ENCODE measurements at places on chromosomes 12 and 14.

DNA sequence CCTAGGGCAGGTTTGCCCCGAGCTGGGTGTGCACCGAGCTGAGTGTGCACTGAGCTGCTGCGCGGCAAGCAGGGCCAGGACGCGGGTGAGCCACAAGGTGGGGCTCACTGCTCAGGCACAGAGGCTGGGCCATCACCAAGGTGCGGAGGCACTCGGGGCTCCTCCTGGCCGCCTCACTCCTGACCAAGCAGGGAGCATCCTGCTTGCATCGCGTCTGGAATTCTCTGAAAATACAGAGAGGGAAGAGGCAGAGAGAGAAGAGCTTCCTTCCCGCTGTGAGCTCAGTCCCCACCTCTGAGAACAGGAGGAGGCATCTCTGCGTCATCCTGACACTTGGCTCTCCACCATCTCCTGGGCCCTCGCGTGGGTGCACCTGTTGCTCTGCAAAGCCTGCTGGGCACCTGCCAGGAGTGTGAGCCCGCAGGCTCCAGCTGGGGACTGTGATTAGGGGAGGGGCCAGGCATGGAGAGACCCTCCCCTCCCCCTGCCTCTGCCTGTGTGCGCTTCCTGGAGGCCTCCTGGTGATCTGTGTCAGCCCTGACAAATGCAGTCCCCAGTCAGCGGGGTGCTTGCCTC lies 116.3 kb downstream of the GLT1D1 start:
- no peak for DNase-seq

- no peak for DNase-seq
Measured at GRCh38 chr14:68042586-68043210, 223.1 kb downstream of the RAD51B start.

GRCh38 chr14:67441256-67441655 lies 29.3 kb upstream of the PLEK2 start:
- no peak for DNase-seq

DNA sequence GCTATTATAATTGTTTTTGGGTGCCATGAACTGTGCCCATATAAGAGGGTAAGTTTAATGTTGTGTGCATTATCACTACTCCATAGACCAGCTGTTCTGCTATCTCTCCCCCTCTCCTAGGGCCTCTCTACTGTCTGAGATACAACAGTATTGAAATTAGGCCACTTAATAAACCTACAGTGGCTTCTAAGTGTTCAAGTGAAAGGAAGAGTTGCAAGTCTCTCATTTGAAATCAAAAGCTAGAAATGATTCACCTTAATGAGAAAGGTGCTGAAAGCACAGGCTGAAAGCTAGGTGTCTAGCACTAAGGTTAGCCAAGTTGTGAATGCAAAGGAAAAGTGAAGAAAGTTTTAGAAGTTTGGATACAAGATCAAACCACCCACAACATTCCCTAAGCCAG lies 168.0 kb downstream of the SLC16A7 start:
- DNase-seq: no peak

- DNase-seq: no peak
Measured at GRCh38 chr12:76201758-76202157, 117.3 kb upstream of the NAP1L1 start.

GRCh38 chr12:27780612-27781408 lies 774 bp upstream of the MANSC4 start:
- DNase-seq: peak; percentile 9

DNA sequence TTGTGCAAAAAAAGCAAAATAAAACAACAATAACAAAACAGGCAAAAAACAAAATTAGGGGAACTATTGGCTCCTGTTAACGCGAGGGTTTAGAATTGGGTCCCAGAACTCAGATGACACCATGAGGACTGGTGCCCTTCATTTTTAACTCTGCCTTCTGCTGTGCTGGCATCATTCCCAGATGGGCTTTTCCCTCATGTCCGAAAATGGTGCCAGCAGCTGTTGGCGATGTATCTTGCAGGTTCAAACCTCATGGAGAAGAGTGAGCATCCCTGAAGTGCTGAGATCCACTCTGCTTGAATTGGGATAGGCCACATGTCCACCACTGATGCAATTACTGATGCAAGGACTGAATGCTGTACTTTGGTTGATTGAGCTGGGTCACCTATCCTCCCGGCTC lies 61.1 kb downstream of the MYRFL start:
- DNase-seq: no peak

DNA sequence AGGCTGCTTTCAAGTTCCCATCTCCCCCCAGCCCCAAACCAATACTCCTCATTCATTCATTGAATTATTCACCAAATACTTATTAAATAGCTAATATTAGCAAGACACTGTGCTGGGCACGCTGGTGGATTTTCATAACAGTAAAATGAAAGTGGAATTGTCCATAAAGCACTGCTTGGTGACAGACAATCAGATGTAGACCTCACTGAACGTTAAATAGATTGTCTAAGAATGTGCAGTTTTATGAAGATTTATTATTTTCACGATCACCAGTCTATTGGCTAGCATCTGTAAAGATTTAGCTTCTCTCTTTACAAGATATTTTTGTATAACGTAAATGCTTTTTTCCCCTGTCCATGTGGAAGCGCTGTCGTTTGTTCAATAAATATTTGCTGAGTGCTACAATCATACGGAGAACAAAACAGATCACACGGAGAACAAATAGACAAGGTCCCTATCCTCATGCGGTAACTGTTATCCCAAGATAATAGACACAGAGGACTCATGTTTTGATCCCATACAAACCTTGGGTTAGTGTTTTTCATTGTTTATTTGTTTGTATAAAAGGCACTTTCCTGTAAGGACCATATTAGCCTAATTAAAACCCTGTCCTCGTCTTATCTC lies 397.6 kb downstream of the BCAT1 start:
- no peak for DNase-seq

DNA sequence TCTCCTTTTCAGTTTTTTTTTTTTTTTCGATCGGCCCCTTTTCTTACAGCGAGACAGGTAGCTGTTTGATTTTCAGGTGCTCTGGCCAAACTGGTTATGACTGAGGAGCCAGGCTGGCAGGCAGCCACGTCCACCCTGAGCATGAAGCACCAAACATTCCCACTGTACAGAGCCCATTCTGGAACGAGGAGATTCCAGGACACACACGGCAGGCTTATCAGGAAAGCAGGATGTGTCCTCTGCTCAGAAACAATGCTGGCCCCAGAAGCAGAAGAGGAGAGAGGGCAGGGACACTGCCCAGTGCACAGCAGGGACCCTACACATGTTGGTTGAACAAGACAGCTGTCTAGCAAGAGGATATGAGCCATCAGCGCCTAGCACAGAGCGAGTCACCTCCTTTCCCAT lies 3.7 kb upstream of the KRT2 start:
- DNase-seq: no peak

DNA sequence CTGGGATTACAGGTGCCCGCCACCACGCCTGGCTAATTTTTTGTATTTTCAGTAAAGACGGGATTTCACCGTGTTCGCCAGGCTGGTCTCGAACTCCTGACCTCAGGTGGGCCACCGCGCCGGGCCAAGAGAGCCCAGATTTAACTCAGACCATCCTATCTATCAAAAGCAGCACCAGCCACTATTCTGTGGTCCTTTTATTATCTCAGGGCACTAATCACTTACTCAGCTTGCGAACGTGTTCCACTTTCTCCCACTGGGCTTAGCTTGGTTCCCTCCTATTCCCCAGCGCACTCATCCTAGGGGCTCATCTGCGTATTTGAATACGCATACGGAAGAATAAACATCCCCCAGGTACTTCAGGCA lies 16.2 kb upstream of the AACS start:
- no peak for DNase-seq

GRCh38 chr12:68667896-68668295 lies 18.9 kb upstream of the NUP107 start:
- DNase-seq: no peak

GRCh38 chr14:51310505-51310944 lies 70.5 kb downstream of the TMX1 start:
- DNase-seq: no peak

DNA sequence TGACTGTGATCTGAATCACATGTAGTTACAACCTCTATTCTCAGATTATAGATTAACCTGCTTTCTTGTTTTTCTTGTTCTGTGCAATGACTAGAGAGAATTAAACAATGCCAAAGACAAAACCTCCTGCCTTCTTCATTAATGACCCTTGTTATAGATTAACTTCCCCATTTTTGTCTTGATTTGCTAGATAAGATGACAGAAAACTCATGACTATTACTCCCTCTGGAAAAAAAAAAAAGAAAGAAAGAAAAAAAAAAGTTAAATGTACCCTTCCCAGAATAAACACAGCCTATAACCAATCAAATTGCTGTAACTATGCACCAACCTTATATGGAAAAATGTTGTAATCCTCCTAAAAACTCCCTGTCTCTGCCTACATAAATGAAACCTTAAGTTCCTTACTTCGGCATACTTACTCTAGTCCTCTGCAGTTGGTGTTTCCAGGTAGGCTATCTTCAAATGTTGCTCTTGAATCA lies 41.1 kb upstream of the PCED1B start:
- no peak for DNase-seq

DNA sequence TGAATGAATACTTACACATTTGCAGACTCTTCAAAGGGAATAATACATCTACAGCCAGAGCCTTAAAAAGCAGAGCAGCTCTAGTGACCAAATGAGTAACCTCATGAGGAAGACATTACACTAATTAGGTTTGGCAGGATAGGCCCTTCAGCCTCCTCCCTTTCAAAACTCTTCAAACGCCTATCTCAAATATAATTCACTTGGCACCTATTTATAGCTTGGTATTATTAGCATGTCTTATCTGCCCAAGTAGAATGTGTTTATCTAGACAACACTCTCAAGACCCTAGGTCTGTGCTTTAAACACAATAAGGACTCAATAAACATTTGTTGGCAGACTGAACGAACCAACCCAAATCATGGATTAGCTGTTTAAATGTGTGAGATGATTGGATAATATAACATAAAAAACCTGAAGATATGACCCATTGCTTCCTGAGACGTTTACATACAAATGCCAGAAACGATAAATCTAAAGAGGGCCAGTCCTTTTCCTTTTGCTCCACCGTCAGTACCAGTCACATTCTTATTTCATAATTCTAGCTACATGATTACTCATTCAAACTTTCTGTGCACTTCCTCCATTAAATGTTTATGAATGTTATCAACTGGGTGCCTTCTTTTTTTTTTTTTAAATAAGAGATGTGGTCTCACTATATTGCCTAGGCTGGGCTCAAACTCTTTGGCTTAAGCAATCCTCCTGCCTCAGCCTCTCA lies 123.3 kb downstream of the CEP83 start:
- no peak for DNase-seq

GRCh38 chr14:54360667-54361066 lies 36.1 kb upstream of the CDKN3 start:
- no peak for DNase-seq

GRCh38 chr12:120751389-120751788 lies 25.8 kb downstream of the ACADS start:
- DNase-seq: no peak

DNA sequence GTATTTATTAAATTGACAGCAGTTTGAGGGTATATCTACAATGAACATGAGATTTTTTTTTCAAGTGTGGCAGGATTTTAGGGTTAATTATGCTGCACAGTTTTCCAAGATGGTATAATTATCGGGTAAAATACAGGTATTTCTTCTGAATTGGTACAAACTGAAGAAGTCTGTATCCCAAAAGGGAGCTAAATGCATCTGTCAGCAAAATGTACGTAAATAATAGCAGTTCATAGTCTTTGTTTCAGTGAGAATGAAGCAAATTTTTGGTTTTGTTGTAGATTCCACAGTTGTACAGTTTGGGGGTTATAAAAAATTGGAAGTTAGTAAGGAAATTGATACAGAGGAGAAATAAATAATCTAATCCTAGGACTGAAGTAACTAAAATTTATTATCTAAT lies 63.3 kb downstream of the RAD52 start:
- no peak for DNase-seq

DNA sequence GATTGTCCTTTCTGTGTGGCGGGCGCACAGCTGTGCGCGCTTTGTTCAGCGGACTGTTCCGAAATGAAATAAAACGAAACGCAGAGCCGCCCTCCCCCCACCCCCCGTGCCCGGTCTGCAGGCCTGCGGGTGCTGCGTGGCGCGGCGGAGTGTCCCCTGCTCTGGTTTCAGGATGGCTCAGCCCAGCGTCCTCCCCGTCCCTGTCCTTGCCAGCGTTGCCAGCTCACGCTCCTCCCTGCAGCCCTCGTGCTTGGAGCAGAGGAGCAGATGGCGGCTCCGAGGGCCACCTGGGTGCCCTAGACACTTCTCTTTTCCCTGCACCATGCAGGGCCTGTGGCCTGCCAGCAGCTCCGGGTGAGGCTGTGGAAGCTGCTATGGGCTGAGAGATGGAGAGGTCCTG lies 17.5 kb upstream of the BEGAIN start:
- DNase-seq: no peak

- DNase-seq: no peak
Measured at GRCh38 chr14:30620178-30620577, 1.9 kb upstream of the SCFD1 start.

DNA sequence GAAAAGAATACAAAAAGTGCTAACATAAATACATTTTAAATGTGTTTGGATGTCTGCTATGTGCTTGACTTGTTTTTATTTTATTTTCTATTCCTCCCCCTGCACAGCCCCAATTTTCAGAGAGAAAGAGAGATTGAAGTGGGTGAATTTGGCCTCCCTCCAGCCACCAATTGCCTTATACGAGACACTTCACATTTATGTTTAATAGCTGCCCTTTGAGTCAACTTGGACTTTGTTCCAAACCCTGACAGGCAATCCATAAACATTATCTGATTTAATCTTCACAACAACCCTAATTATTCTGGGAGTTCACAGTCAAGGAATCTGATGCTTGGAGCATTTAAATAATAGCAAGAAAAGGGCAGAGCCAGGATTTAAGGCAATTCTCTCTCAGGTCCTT lies 161.7 kb downstream of the SLC15A4 start:
- no peak for DNase-seq

All from CD4-positive, alpha-beta T cell treated with Interleukin-6 at 100 ng/mL for 8 hours (primary cell).